ENCODE measurements at places on chromosomes 12 and 14.

DNA sequence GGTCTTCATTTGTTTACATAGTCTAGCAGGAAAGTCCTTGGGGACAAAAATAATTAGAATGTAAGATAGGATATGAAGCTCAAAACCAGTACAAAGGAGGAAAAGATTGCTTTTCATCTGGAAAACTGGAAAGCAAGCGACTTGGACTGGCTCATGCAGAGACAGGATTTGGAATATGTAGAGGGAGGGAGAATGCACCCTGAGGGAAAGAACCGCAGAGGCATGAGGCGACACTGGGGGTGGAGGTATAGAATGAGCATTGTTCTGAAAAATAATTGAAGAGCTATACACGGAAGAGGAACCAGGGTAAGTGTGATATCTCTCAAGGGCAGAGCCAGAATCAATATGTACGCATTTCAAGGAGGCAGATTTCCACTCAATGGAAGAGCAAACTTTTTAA, 85.5 kb downstream of the PLEKHG3 start:
- no peak for DNase-seq

DNA sequence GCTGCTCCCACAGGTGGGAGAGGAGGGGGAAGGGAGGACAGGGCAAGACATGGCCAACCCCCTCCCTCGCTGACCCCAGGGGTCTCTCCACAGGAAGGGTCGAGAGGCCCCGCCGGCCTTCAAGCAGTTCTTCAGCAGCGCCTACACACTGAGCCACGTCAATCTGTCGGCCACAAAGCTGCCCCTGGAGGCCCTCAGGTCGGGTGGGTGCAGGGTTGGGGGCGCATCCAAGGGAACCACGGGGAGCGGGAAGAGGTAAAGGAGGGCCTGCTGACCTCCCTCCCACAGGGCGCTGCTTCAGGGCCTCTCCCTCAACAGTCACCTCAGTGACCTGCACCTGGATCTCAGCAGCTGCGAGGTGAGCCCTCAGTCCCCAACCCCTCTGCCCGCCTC, 6.1 kb downstream of the CARMIL3 start:
- no peak for DNase-seq

DNA sequence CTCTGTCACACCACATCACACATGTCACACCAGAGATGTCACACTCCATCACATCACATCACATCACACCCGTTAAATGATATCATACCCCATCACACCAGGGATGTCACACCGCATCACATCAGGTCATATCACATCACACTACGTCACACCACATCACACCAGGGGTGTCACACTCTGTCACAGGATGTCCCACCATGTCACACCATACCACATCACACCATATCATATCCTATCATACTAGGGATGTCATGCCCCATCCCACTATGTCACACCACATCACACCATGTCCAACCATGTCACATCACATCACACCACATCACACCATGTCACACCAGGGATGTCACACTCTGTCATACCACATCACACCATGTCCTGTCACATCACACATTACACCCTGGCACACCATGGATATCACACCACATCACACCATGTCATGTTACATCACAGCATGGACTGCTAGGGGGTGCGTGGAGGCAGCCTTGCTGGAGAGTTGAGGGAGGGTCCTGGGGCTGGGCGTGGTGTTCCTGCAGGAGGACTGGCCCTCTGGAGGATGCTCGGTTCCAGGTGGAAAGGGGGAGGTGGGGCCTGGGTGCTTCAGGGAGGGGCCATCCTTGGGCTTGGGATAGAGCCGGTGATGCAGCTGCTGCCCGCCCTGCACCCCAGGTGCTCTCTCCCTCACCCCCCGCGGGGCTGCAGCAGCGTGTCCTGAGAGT, 134.6 kb downstream of the TMEM121 start:
- DNase-seq, result no peak

DNA sequence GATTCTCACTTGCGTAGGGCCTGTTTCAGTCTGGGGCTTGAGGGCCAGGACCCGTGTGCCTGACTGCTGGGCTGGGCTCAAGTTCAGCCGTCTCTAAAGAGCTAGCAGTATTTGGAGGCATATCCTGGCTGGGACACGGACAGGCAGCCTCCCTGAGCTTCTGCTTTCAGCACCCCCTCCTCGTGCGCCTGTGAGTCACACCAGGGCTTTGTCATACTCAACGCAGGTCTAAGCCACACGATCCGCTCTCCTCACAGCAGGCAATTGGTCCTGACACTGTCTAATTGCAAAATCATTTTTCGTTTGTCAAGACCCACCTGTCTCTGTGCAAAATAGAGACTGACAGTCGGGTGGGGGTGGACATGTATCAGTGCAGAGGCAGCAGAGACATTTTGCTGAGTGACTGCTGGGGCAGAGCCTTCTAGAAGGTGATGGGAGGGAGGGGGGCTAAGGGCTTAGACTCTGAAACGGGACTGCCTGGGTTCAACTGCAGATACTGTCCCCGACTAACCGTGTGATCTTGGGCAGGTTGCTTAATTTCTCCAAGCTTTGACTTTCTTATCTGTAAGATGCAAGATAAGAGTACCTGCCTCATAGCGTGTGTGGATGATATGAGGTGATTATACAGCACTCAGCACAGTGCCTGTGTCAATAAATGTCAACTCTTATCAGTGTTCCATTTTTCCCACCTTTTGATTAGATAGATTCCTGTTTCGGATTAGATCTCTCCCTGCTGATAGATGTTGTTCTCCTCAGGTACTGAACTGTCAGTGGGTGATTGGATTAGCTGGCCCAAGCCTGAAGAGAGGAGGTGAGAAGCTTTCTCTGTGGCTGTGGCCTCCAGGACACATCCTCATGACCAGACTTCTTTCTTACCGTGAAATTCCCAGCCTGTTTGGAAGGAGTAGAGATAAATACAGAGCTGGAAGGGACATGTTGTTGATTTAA, 53.1 kb downstream of the KCNA1 start:
- no peak for DNase-seq

GRCh38 chr12:10612984-10613348, 443 bp downstream of the MAGOHB start:
- DNase-seq, result no peak

- DNase-seq, result no peak
Observed at GRCh38 chr12:62533755-62534107, 67.1 kb downstream of the MON2 start.

GRCh38 chr14:85254711-85255110, 275.2 kb upstream of the FLRT2 start:
- no peak for DNase-seq

- DNase-seq, result no peak
Observed at GRCh38 chr12:47071241-47071852, 8.1 kb upstream of the PCED1B start.

GRCh38 chr12:54424224-54424623, 5.2 kb upstream of the ITGA5 start:
- DNase-seq, result no peak

Measured in stimulated activated naive CD8-positive, alpha-beta T cell treated with anti-CD3 and anti-CD28 coated beads, Interleukin-15, amount 100 ng/mL, for 72 hours (primary cell).